ENCODE measurements at places on chromosomes 2 and 18.

- DNase-seq: no peak
Observed at GRCh38 chr2:236833501-236834073, 252.1 kb upstream of the COPS8 start.

GRCh38 chr2:20403774-20404312 lies 43.0 kb upstream of the RHOB start:
- no peak for DNase-seq

- DNase-seq: no peak
Observed at GRCh38 chr2:223995569-223995968, 38.3 kb downstream of the MRPL44 start.

DNA sequence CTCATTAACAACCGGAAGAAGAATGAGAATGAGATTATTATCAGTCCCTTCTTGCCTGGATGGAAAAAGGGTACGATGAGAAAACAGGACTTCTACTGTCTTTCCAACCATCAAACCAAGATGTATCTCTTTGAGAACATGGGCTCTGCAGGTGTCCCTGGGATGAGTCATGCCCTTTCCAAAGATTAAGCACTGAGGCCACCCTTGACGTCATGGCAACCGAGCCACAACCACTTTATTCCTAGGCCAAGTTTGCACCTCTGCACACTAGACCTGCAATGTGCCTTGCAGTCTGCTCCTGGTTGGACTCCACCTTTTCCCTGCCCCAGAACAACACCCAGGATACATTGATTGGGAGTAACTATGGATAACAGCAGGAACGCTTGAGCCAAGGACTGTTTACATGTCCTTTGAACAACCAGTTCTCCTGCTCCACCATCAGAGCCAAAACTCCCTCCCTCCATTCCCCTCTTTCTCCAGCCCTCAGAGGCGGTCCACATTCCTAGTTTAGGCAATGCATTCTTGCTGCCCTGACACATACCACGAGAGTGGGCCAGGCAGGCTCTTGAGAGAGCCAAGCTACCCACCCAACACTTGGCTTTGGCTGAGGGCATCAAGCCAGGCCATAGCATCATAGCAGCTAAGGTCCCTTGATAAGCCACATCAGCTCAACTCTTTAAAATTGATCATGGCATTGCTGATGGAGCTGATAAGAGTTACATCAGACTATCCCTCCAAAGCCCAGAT lies 310.7 kb downstream of the TNS1 start:
- no peak for DNase-seq

DNA sequence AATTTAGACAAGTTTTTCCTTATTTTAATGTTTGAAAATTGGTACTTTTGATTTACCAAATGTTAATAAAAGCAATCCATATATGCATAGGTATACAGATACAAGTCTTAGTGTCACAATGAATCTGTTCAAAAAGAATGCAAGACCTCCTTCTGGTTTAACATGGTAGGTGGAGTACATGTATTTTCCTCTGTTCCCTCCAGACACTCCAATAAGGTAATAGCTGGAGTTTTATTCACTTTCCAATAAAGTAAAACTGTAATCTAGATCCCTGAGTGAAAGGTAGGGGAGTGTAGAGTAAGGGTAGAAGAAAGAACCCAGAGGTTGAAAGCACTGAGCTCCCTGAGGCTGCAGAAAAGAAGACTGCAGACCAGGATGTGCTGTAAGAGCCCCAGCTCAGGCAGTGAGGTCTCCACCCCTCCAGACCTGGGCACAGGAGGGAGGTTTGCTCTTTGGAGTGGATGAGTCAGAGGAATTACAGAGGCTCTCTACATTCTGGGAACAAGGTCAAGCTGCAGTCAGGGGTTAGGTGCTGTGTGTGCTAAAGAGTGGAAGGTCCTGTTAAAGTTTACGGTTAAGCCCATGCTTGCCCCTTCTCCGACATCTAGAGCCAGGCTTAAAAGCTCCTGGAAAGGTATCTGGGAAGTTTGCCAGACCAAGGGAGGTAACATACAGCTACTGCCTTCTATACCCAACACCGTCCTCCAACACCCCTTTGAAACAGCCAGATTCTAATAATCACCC lies 27.6 kb upstream of the STAT1 start:
- no peak for DNase-seq

- no peak for DNase-seq
Observed at GRCh38 chr2:144702051-144702450, 182.1 kb upstream of the ZEB2 start.

- peak; percentile 8 for DNase-seq
Observed at GRCh38 chr18:49464718-49465598, 4.5 kb upstream of the DYM start.

GRCh38 chr18:37375181-37375580 lies 190.4 kb downstream of the CELF4 start:
- peak; percentile 46 for DNase-seq

Measured in COR-L47 (cell line).